ENCODE measurements at places on chromosomes 4 and X. TPM values are rescaled to one million over a fixed set of nuclear protein-coding genes. Genes with fewer than 3 reads are reported as not detected.

The MAGEA9B gene
- total RNA-seq, result not detected

GRCh38 chrX:42772874-42773273 is 5.1 kb downstream of the PPP1R2C start:
- no peak overlapping the region for H3K4me3 ChIP-seq
- no peak for DNase-seq
- H3K36me3 ChIP-seq, result no peaks in the 10 kb centered on the region
- H3K27ac ChIP-seq, result no peak overlapping the region
- no peaks in the 10 kb centered on the region for H3K27me3 ChIP-seq

The DCAF8L2 gene
- not detected for total RNA-seq

GRCh38 chrX:97402903-97403302 is 519.2 kb downstream of the RPA4 start:
- no peaks in the 10 kb centered on the region for H3K4me1 ChIP-seq
- H3K4me3 ChIP-seq, result no peak overlapping the region
- H3K27me3 ChIP-seq, result no peaks in the 10 kb centered on the region
- DNase-seq, result no peak
- H3K27ac ChIP-seq, result no peak overlapping the region

- H3K4me1 ChIP-seq, result no peaks in the 10 kb centered on the region
- no peak overlapping the region for H3K4me3 ChIP-seq
- H3K27ac ChIP-seq, result no peak overlapping the region
- H3K36me3 ChIP-seq, result no peaks in the 10 kb centered on the region
These were observed 83.3 kb downstream of the DDIT4L start for GRCh38 chr4:100106982-100107381.

DNA sequence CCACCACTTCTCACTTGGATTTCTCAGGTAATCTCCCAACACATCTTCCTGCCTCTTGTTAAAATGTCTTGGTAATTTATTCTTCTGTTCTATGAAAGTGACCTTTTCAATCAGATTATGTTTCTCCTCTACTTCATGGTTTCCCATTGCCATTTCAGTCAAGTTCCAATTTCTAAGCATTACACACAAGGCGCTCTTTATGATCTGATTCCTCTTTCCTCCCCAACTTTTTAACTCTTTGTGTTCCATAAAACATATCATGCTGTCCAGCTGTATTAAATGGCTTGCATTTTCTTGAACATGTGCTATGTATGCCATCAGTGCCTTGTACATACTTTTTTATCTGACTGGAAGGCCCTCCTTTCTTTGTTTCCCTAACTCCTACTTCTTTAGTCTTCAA is 13.1 kb upstream of the ART3 start:
- H3K4me1 ChIP-seq, result no peaks in the 10 kb centered on the region
- H3K4me3 ChIP-seq, result no peak overlapping the region
- no peak overlapping the region for H3K27ac ChIP-seq
- H3K36me3 ChIP-seq, result no peaks in the 10 kb centered on the region

The CETN2 gene
- 23.2 TPM for total RNA-seq

The ARAP2 gene
- 23.2 TPM for total RNA-seq

All from breast epithelium (tissue), 4 donors.